ENCODE measurements at places on chromosomes 12 and 14.

- no peak for DNase-seq
These were observed 40.2 kb upstream of the CCDC196 start for GRCh38 chr14:66445936-66446335.

DNA sequence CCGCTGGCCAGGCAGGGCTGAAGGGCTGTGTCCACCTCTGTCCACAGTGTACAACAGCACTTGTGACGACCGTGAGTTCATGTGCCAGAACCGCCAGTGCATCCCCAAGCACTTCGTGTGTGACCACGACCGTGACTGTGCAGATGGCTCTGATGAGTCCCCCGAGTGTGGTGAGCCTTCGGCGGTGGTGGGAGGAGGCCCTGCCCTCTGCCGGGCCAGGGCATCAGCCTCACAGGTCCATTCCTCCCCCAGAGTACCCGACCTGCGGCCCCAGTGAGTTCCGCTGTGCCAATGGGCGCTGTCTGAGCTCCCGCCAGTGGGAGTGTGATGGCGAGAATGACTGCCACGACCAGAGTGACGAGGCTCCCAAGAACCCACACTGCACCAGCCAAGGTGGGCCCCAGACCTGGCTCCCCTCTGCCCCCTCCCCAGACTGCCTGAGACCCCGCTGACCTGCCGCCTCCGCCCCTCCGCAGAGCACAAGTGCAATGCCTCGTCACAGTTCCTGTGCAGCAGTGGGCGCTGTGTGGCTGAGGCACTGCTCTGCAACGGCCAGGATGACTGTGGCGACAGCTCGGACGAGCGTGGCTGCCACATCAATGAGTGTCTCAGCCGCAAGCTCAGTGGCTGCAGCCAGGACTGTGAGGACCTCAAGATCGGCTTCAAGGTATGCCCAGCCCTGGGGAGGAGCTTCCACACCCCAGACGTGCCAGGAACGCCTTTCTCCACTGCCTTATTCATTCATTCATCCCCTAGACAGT lies 20.8 kb upstream of the NXPH4 start:
- DNase-seq, result no peak

DNA sequence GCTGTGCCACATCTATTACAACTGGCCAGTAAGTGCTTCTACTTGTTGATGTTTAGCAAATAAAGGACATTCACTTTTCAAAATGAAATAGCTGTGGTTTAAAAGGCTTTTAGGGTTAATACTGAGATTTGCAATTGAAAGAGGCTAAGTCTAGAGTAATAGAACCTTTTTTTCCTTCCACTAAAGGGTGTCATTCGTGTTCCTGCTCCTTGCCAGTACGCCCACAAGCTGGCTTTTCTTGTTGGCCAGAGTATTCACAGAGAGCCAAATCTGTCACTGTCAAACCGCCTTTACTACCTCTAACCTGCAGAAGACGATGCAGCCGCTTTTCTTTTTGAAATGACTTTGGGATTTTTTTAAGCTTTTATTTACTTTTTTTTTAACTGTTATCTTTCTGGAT lies 33.6 kb downstream of the PIWIL1 start:
- DNase-seq, result no peak

DNA sequence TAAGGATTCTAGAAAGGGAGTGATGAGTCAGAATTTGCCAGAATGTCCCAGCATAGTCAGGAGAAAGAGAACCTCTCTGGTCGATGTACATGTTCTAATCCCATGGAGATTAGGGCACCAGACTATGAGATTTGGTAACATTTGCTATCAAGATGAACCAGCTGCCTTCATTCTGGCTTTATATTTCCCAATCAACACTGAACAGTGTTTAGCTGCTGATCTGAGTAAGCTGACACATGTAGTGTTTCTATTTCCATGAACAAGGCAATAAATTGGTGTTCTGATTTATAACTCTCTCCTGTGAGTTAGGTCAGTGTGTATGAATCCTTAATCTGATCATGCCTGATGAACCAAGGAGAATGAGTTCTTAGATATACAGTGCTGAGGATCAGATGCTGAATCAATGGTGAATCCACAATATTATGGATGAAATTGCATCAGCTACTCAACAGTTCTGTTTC lies 158.0 kb upstream of the AMIGO2 start:
- DNase-seq, result no peak

GRCh38 chr14:31239741-31240140 lies 32.1 kb upstream of the HECTD1 start:
- DNase-seq, result no peak

DNA sequence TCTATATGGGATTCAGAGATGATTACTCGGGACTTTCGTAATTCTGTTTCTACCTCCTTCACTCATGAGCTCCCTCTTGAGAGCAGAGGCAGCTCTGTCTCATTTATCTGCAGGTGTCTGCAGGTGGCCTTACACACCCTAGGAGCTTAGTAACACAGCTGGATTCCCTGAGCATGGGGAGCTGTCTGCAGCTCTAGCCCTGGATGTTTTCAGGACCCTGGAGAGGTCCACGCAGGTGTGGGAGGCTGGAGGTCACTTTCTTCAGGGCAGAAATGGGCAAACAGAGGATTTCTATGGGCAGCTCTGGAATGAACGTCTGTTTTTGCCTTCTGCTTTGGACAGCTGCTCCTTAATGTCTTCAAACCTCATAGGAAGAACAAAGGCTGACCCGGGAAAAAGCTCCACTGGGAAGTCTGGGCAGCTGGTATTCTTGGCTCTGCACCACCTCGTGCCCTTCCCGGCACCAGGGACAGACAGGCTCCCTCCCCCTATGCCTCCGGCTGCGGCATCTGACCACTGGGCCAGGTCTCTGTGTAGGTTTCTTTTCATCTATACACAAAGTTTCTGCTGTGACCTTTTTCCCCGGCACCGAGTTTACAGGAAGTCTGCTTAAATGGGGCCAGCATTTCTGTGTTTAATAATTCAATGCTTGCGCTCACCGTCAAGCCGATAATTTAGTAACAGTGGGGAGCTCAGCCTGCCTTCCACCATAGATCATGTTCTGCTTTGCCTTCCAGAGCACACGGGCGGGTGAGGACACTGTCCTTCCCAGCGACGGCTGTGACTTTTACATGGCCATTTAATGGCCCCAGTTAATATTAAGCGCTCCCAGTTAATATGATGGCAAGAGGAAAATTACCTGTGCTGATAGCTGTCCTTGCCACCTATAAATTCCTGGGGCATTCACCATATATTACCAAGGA lies 320.2 kb upstream of the SFSWAP start:
- DNase-seq, result peak; percentile 11

DNA sequence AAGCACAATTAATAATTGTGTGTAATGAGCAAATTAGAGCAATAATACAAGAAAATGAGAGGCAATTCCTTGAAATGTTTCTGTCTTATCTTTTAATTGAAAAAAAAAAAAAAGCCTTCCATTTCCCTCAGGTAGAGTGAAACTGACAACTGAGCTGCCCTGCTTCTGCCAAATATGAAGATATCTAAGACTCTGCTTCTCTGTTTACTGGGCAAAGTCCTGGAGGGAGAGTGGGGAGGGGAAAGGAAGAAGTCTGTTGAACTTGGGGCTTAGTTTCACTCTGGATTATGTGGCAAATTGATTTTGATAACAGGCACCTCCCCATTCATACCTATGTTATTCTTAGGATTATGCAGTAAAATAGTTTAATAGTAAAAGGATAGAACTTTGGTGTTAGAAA lies 364.9 kb downstream of the NRXN3 start:
- no peak for DNase-seq

DNA sequence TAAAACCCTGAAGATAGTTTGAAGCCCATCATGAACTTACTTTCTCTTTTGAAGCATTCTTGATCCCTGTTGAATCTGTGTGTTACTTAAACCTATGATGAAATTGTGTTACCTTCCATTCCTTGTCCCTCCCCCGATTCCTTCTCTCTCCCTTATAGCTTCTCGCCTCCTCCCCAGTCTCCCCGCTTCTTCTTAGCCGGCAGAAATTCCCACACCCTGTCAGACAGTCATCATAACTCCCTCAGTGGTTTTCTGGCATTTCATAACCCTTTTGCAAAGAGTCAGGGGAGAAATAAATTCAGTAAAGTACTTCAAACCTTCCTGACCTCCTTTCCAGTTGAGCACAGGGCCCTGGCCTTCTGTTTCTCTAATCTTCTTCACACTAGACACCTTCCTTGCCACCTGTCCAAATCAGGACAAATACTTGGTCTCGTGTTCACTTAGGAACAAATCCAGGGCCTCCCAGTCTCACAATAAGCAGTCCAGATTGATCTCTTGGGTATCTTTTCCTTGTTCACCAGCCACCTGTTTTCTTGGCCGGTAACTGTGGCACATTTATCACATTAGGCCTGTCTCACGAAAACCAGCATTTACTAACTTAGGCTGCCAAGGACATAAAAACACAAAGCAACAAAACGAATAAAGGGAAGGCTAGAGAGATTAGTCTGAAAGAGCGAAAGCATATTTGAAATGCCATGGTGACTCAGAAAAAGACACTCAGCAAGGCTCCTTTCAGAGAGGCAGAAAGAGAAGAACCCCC lies 355.9 kb downstream of the TMTC2 start:
- DNase-seq, result no peak

DNA sequence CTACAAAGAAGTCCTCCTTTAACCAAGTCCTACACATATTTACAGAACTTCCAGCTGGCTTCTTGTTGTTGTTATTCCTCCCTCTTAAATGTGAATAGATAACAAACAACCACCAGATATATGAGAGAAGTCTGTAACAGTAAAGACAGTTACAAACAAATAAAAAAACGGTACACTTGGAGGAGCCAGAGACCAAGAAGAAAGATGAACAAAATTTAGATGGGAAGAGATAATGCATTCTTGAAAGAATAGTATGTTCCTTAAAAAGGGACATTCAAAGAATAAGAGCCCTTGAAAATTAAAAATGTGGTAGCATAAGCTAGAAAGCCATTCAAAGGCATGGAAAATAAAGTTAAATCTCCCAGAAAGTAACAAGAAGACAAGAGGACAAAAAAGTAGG lies 25.9 kb downstream of the SLCO1A2 start:
- no peak for DNase-seq

- DNase-seq, result no peak
These were observed 284.1 kb downstream of the BTG1 start for GRCh38 chr12:91861554-91861953.

DNA sequence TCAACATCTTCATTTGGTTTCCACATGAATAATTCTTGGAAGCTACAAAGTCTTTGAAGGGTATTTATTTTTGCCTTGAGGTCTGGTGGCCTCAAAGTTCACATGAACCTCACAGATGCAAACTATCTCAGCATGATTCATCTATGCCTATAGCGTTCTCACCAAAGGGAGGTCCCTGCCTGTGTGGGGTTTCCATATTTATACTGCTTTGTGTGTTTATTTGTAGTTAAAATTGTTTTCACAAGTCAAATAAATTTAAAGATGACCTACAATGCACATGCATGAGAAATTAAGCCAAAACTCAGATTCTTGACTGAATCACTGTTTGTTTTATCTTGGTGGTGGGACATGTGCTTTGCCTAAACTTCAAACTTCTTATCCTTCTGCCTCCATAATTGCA lies 176.7 kb downstream of the PPM1H start:
- DNase-seq, result no peak

DNA sequence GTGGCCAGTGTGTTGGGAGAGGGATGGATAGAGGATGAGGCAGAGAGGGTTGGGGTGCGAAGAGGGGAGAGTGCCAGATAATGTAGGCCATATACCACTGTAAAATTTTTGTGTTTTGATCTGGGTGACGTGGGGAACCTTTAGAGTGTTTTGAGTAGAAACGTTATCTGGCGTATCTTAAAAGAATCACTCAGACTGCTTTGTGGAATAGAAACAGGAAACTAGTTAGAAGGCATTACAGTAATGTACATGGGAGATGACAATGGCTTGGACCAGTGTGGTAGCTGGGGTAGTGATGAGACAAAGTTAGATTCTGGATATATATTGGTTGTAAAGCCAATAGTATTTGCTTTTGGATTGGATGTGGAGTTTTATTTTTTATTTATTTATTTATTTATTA lies 20.6 kb downstream of the ATF1 start:
- DNase-seq, result no peak

GRCh38 chr14:68285421-68286179 lies 466.0 kb downstream of the RAD51B start:
- DNase-seq, result no peak

DNA sequence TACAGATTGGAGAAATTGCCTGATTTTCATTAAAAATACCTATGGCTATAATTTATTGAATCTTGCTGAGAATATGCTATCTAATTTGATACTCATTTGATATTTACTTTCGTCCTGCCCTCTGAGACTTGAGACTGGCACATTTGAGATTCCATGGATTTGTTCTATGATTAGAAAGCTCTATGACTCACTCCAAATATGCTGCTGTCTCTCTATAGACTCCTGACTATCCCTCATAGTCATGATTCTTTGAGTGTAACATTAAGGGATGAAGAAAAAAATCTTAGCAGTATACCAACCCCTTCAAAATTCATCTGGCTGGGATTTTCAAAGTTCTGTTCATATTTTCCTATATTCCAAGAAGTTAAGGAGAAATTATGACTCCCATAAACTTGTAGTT lies 191.9 kb downstream of the LRIG3 start:
- DNase-seq, result no peak

DNA sequence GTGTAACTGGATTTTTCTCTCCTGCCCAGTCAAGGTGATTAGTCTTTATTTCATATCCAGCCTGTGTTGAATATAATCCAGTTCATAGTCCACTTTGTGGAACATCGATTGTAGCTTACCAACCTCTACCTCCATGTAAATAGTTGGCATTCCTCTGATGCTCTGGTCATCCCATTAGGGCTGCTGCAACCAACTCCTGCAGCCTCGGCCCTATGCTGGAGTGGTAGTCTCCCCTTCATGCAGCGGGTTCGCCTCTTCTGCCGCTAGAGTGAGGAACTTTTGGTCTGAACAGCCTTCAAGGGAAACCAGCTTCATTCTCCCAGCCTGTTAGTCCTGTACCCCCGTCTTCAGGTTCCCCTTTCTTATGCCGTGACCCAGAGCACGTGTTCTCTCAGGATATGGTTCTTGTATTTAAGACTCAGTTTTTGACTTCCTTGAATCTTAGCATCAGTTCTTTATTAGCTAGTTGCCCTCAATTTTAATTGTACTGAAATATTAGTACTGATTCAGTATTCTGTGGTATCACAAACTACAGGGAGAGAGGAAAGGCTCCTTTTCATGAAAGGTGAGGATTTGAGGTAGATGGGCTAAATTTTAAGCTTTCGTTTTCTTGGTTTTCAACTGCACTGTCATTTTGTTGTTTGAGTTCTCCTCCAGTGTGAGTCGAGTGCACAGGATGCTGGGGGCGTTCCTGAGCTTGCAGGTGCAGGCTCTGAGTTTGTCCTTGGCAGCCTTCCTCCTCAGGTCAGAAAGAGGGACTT lies 33.2 kb downstream of the ZNF664 start:
- DNase-seq, result no peak

DNA sequence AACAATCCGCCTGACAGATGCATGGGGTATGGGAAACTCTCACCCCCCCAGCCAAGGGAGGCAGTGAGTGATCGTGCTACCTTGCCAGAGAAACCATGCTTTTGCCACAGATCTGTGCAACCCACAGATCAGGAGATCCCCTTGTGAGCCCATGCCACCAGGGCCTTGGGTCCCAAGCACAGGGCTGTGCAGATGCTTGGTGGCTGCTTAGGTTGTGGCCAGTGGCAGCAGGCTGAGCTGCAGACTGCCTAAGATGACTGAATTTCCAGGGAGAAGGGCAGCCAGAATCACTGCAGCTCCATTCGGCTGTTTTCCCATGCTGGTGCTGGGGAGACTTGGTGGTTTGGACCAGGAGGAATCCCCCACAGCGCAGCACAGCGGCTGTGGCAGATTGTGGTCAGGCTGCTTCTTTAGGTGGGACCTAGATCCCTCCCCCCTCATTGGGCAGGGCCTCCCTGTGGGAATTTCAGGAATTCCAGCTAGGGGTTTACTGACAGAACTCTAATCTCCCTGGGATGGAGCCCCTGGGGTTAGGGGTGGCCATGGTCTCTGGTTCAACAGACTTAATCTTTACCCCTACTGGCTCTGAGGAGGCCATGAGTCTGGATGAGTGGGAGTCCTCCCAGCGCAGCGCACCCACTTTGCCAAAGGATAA lies 264.6 kb upstream of the DAAM1 start:
- DNase-seq, result no peak
